Stimulated activated CD4-positive, alpha-beta T cell treated with anti-CD3 and anti-CD28 coated beads, TNF-alpha, amount 100 ng/mL, for 24 hours (primary cell): ENCODE measurements at places on chromosomes 3 and 15.

DNA sequence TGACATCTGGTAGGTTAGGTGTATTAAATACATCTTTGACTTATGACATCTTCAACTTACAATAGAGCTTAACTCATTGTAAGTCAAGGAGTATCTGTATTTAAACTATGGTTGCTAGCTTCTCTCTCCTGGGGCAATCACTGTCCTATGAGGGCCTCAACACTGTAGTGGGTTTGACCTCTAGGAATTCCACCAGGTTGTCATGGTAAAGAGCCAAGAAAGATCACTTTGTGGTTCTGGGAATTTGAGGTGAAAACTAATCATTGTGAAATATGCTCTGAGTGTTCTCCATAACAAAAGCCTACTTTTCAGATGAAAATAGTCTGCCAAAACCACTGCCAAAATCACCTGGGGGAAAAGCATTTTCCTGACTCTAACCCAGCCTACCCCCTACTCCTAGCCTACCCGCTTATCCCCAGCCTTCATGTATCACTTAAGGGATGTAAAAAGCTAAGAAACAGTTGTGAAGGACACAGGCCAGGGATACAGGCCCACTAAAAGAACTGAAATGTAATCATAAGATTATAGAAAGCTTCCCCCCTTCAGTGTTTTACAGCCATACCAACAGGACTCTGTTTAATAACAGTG lies 723.8 kb downstream of the MECOM start:
- DNase-seq, result no peak

- DNase-seq, result no peak
Observed at GRCh38 chr15:60054472-60054871, 50.4 kb downstream of the FOXB1 start.

- DNase-seq, result no peak
Observed at GRCh38 chr15:96501362-96501761, 170.9 kb downstream of the NR2F2 start.

- no peak for DNase-seq
Observed at GRCh38 chr3:33980252-33980651, 181.8 kb downstream of the PDCD6IP start.

DNA sequence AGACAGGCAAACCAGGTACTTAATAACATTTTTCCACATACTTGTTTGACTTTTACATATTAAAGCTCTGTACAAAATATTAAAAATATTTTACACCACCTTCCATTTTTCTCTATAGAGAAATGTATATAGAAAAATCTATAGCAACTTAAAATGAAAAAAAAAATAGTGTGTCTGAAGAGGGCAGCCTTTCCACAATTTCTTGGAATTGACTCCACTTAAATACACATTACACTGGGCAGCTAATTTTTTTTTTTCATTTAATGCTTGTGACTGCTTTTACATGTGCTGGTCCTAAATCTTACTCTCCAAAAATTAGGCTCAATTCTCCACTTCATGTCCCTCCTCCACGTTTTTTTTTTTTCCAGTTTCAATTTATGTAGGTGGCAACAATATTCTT lies 427.0 kb upstream of the RBMS3 start:
- no peak for DNase-seq

DNA sequence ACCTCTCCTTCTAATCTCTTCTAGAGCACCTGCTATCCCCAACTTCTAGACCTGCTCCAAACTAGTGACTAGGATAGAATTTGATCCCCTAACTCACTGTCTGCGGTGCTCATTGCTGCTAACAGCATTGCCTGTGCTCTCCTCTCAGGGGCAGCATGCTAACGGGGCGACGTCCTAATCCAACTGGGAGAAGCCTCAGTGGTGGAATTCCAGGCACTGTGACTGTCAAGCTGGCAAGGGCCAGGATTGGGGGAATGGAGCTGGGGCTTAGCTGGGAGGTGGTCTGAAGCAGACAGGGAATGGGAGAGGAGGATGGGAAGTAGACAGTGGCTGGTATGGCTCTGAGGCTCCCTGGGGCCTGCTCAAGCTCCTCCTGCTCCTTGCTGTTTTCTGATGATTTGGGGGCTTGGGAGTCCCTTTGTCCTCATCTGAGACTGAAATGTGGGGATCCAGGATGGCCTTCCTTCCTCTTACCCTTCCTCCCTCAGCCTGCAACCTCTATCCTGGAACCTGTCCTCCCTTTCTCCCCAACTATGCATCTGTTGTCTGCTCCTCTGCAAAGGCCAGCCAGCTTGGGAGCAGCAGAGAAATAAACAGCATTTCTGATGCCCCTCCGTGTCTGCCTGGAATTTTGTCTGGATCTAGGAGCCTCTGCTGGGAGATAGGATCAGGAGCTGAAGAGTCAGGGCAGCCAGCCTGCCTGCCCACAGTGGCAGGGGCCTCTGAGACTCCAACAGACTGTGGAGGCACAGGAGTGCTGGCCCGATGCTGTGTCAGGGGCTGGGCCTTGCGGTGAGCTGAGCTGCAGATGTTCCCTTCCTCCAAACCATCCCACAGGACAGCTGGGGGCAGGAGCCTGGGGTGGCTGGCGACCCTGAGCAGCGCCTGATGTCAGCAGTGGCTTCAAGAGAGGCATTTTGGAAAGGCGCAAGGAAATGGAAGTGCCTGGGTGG lies 3.0 kb downstream of the ISLR start:
- DNase-seq, result no peak

GRCh38 chr3:150743508-150743907 lies 19.5 kb downstream of the SIAH2 start:
- no peak for DNase-seq

GRCh38 chr15:43987924-43988323 lies 161.1 kb downstream of the WDR76 start:
- DNase-seq, result no peak

DNA sequence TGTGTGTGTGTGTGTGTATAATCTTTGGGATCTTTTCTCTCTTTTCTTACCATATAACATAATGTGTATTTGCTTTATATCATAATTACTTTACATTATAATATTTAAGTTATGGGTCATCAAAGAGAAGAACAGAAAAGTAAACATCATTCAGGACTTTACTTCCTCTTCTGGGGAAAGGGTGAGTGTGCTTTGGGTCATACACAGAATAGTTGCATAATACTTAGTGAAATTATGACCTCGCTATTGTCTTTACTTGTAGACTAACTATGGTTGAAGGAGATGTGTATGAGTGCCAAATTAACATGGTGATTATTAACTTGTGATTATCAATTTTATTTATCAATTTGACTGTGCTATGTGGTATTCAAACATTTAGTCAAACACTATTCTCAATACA lies 1086.9 kb downstream of the DIPK2A start:
- no peak for DNase-seq

GRCh38 chr3:159668990-159669476 lies 319.6 kb upstream of the IL12A start:
- no peak for DNase-seq
